ENCODE measurements at places on chromosomes 5 and 9. TPM values are rescaled to one million over a fixed set of nuclear protein-coding genes. Genes with fewer than 3 reads are reported as not detected.

GRCh38 chr9:21813575-21814473 is 11.4 kb downstream of the MTAP start:
- H3K27ac ChIP-seq: no peak overlapping the region
- H3K4me1 ChIP-seq: peaks cover 12% of the 10 kb centered on the region
- H3K36me3 ChIP-seq: peaks cover 5% of the 10 kb centered on the region
- no peaks in the 10 kb centered on the region for H3K27me3 ChIP-seq

Gene HSD17B3
- total RNA-seq: not detected

- peaks cover 10% of the 10 kb centered on the region for H3K27me3 ChIP-seq
- H3K4me1 ChIP-seq: no peaks in the 10 kb centered on the region
- DNase-seq: no peak
- H3K27ac ChIP-seq: no peak overlapping the region
- H3K4me3 ChIP-seq: no peak overlapping the region
- no peaks in the 10 kb centered on the region for H3K36me3 ChIP-seq
Observed at GRCh38 chr9:16205455-16205854, 652.6 kb downstream of the CCDC171 start.

DNA sequence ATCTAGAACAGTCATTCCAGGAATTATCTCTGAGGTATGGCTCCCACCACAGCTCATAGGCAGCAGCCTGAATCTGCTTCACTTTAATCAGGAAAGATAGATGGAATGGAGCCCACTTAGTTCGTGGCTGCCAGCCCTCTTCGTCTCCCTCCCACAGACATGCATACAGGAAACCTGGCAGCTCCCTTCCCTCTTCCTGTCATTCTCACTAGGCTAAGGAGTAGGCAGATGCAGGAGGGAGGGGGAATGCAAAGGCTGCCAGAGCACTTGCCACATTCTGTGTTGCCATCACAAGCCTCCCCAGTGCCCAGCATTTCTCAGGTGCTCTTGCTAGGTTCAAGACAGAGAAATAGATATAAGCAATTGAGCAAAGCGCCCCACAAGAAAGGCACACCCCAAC is 378.9 kb downstream of the ELAVL2 start:
- H3K27me3 ChIP-seq: no peaks in the 10 kb centered on the region
- H3K36me3 ChIP-seq: no peaks in the 10 kb centered on the region
- no peaks in the 10 kb centered on the region for H3K4me1 ChIP-seq
- no peak overlapping the region for H3K27ac ChIP-seq
- no peak overlapping the region for H3K4me3 ChIP-seq
- no peak for DNase-seq

- no peak overlapping the region for H3K27ac ChIP-seq
- no peaks in the 10 kb centered on the region for H3K27me3 ChIP-seq
- H3K4me3 ChIP-seq: no peak overlapping the region
Observed at GRCh38 chr5:143541943-143542797, 138.7 kb upstream of the NR3C1 start.

Gene FGF10
- not detected for total RNA-seq

GRCh38 chr9:37919246-37919955 is 15.5 kb upstream of the SLC25A51 start:
- peaks cover 16% of the 10 kb centered on the region for H3K4me1 ChIP-seq
- no peak for DNase-seq
- H3K4me3 ChIP-seq: no peak overlapping the region

DNA sequence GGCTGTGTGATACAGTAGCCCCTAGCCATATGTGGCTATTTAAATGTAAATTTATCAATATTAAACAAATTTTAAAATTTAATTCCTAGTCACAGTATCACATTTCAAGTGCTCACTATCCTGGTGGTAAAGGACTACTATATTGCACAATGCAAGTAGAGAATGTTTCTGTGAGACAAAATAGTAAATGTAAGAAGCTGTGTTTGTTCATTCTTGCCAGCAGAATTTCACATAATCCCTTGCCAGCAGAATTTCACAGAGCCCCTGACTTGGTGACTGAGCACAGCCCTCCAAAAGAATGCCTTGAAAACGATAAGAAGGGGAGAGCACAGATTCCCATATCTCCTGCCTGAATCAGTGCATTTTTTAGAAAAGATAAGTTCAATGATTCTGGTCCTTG is 75.9 kb upstream of the SELENOP start:
- H3K27me3 ChIP-seq: peaks cover 9% of the 10 kb centered on the region
- no peaks in the 10 kb centered on the region for H3K4me1 ChIP-seq
- no peak overlapping the region for H3K4me3 ChIP-seq
- DNase-seq: no peak
- no peak overlapping the region for H3K27ac ChIP-seq

- DNase-seq: peak; percentile 78
- peaks cover 10% of the 10 kb centered on the region for H3K4me1 ChIP-seq
- H3K27ac ChIP-seq: peak overlapping the region; percentile 34
- H3K4me3 ChIP-seq: peak overlapping the region; percentile 76
- H3K36me3 ChIP-seq: no peaks in the 10 kb centered on the region
- no peaks in the 10 kb centered on the region for H3K27me3 ChIP-seq
Observed at GRCh38 chr9:112348257-112349007, 15.0 kb upstream of the PTBP3 start.

DNA sequence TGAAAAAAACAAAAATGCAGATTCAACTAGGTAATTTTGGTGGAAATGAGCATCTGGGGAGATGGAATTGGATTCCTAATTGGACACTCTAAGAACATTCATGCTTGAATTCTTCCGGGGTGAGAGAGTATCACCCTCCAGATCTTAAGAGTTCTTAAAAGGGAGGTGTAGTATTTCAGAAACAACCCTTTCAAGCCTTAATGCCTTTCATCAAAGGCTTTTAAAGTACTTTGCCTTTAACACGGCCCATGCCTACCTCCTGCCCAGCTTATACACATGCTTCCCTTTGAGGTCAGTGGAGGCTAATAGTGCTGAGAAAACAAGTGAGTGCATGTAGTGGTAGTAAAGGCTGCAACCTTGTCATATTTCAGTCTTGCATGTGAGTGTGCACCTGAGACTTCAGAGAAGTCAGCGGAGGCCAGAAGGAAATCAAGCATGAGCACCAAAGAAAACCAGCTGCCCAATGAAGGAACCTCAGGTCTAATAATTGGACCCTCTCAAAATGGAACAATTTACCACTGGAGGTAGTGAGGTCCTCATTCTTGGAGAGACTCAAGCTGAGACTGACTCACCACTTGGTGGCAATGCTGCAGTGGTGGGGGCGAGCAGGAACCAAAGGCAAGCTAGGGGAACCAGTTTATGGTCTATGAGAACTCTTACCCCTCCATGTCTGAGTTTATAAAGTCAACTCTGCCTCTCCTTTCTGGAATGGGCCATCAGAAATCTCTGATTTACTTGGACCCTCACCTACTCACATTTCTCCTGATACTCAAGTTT is 98.4 kb upstream of the GDNF start:
- no peak overlapping the region for H3K4me3 ChIP-seq
- no peaks in the 10 kb centered on the region for H3K27me3 ChIP-seq
- no peak for DNase-seq
- H3K36me3 ChIP-seq: no peaks in the 10 kb centered on the region
- H3K27ac ChIP-seq: no peak overlapping the region
- no peaks in the 10 kb centered on the region for H3K4me1 ChIP-seq

Gene SOHLH1
- total RNA-seq: not detected

- H3K27ac ChIP-seq: no peak overlapping the region
- DNase-seq: no peak
- H3K27me3 ChIP-seq: peaks cover 24% of the 10 kb centered on the region
- no peaks in the 10 kb centered on the region for H3K4me1 ChIP-seq
Observed at GRCh38 chr9:79201636-79202035, 370.1 kb upstream of the TLE4 start.

Gene PCDHGA11
- 0.55 TPM for total RNA-seq

DNA sequence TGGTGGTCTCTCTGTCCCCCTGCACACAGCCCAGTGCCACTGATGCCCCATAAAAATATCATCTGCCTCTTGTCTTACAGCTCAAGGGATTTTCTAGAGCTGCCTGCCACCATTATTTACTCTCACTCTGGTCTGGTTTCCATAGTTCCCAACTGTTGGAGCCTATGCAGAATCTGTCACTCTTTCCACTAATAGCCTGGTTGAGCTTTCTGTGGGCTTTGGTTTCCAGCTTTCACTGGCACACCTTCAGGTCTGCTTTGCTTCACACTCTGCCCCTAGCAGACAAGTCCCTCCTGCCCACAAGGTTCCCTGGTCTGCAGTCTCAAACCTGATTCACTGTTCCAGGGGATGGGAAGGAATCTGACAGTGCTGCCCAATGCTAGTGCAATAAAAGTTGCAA is 103.0 kb upstream of the FTMT start:
- no peak overlapping the region for H3K27ac ChIP-seq
- no peaks in the 10 kb centered on the region for H3K4me1 ChIP-seq
- DNase-seq: no peak
- H3K27me3 ChIP-seq: no peaks in the 10 kb centered on the region

DNA sequence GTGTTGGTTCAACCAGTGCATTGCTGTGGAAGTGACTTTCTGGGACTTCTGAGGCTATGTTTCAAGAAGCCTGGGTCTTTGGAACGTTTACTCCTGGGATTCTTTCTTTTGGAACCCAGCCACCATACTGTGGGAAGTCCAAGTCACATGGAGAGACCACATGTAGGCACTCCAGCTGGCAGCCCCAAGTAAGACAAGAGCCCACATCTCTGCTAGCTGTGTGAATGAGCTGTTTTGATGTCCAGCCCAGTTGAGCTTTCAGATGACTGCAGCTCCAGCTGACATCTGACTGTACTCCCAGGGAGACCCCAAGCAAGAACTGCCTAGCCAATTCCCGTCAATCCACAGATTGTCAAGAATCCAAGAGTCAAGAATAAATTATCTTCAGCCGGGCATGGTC is 60.1 kb upstream of the SPATA31D4 start:
- no peak overlapping the region for H3K27ac ChIP-seq
- H3K4me1 ChIP-seq: no peaks in the 10 kb centered on the region
- no peak for DNase-seq
- no peaks in the 10 kb centered on the region for H3K36me3 ChIP-seq

- H3K4me3 ChIP-seq: no peak overlapping the region
- DNase-seq: peak; percentile 37
- no peaks in the 10 kb centered on the region for H3K36me3 ChIP-seq
- peaks cover 7% of the 10 kb centered on the region for H3K27me3 ChIP-seq
- H3K27ac ChIP-seq: no peak overlapping the region
Observed at GRCh38 chr9:113649054-113649453, 185.5 kb downstream of the RGS3 start.

GRCh38 chr5:173243831-173244305 is 8.9 kb upstream of the NKX2-5 start:
- peaks cover 61% of the 10 kb centered on the region for H3K27me3 ChIP-seq
- no peak overlapping the region for H3K27ac ChIP-seq

DNA sequence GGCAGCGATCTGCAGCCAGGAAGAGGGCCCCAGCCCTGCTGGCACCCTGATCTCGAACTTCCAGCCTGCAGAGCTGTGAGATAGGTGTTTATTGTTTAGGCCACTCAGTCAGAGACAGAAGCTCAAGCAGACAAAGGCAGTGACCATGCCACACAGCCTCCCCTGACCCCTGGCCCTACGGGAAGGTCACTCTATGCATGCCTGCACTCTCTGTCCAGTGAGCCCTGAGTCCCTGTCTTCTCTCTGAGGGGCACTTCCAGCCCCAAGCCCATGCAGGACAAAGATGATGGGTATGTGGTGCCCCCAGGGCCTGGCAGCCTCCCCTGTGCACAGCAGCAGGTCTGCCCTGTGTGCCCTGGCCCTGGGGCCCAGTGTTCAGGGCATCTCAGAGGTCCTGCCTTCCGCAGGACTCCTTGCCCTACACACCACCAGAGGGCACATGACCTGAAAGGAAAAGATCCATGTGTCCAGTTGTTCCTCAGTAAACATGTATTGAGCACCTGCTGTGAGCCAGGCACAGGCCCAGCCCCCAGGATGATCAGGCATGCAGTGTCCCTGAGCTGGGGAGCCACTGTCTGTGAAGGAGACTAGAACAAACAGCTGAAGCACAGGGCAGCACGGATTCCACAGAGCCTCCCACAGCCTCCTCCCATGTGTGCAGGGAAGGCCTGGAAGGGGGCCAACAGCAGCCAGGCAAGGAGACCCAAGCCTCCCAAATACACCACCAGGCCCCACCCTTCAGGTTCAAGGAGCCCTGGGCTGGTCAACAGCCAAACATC is 109.3 kb downstream of the ATPSCKMT start:
- H3K36me3 ChIP-seq: no peaks in the 10 kb centered on the region
- no peak for DNase-seq
- H3K27me3 ChIP-seq: no peaks in the 10 kb centered on the region
- no peak overlapping the region for H3K27ac ChIP-seq
